Left renal pelvis (tissue), 4 donors: ENCODE measurements at places on chromosomes 12 and 14.

GRCh38 chr12:28585146-28585545, 394.9 kb downstream of the CCDC91 start:
- no peak for DNase-seq

DNA sequence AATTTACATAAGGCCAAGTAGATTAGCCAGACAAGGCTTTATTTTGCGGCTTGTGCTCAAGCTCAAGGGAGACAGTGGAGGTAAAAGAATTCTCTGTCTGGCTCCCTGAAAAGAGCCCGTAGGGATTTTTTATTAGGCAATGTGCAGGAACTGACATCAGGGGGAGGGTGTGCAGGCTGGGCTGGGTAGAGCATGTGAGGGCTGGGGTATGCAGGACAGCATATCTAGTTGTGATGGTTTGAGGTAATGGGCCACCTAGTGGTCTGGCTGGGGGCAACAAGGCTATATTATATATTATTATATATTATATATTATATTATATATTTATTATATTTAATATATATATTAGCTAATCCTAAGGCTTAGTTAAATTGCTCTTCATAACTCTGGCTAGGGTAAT, 102.1 kb downstream of the TMEM117 start:
- no peak for DNase-seq

- no peak for DNase-seq
These were observed 15.1 kb downstream of the KCNH5 start for GRCh38 chr14:63030113-63030512.

- no peak for DNase-seq
These were observed 26.7 kb upstream of the HDAC7 start for GRCh38 chr12:47846294-47846996.

- no peak for DNase-seq
These were observed 4.3 kb downstream of the GPR132 start for GRCh38 chr14:105060751-105061427.

DNA sequence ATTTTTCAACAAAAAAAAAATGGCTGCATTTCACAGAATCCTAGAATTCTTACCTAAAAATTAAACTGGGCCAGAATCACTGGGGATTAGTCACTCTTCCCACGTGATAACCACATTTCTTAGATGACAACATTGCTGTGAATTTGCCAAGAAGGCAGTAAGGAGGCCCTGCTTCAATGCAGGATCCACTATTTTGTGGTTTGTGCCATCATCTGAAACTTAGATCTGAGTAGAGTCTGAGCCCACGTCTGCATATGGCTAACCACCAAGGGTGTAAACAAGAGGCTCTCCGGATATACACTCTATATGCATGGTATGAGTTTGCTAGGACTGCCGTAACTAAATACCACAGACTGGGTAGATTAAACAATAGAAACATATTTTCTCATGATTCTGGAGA, 24.4 kb upstream of the TBX5 start:
- DNase-seq: no peak

DNA sequence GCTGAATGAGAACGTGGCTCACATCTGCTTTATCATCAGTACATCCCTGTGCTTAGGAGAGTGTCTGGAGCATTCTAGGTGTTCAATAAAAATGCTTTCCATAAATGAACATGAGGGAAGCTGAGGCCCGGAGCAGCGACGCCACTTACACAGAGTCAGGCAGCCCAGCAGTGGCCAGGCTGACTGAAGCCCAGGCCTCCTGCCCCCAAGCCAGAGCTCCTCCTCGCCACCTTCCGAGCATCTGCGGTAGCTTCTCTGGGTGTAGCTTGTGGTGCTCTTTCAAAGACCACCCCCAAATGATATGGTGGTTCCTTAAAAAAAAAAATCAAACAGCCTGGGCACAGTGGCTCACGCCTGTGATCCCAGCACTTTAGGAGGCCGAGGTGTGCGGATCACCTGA, 88.8 kb downstream of the FBXL14 start:
- DNase-seq: no peak

GRCh38 chr12:40464121-40464520, 228.1 kb upstream of the CNTN1 start:
- DNase-seq: no peak

- DNase-seq: no peak
These were observed 3.9 kb downstream of the SVOP start for GRCh38 chr12:109016978-109017377.

DNA sequence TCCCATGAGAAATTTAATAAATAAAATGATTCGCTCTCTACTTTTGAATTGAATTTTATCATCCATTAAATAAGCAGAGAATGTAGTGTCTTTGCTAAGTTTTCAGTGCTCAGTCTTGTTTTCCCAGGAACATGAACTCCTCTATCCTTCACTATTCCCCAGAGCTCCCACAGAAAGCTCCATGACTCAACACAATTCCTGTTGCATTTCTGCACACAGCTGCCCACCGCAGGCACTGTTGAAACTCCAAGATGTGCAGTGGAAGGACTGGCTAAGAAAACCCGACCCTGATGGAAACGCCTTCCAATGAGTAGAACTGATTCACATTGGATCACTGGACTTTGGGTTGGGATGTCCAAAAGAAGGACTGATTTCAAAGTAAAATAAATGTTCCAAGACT, 202.4 kb upstream of the AMIGO2 start:
- no peak for DNase-seq

DNA sequence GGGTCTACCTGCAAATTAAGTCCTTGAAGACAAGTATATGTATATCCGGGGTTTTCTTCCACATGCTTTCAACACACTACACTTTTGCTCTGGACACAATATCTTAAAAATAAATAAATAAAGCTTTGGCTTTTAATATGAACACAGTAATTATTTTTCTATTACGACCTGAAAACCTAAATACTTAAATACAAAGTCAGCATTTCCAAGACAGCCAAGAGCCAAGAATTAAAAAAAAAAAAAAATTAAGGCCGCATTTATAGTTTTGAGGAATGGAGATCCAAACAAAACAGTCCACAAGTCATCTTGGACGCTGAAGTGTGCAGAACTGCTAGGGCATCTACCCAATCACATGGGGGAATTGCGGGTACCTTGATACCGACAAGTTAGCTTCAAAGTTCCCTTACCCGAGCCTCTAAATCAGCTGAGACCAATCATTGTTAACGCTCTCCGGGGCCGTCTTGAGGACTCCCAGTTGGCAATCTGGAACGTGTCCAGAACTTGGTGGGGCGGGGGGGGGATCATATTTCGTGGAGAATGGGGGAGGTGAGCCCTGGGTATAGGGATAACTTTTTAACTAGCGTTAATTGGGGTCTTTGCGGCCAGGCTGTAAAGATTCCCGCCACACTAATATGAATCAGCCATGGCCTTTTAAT, 731 bp upstream of the PCNX4 start:
- DNase-seq: peak; percentile 70
